Activated CD4-positive, alpha-beta T cell treated with anti-CD3 and anti-CD28 coated beads, Interleukin-2, amount 50 U/mL, for 1 hour (primary cell): ENCODE measurements at places on chromosomes 6 and 20.

GRCh38 chr6:105058316-105058715, 101.4 kb downstream of the LIN28B start:
- no peak for DNase-seq

- DNase-seq: no peak
Measured at GRCh38 chr6:33589731-33590530, 9.9 kb upstream of the BAK1 start.

DNA sequence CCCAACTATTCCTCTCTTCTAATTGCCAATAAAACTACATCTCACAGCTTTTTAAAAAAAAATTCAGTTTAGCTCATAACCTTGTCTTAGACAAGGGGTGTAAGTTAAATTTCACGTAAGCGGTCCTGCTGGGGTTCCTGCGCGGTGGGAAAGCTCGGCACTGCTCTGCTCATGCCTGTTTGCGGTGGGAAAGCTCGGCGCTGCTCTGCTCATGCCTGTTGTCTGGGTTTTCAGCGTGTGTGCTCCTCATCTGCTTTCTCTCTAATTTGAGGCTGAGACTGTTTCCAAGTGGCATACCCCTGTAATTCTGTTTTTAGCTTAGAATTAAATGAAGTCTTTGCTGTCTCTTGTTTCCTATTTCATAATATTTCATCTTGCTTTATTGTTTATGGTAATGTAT, 18.6 kb downstream of the ARID1B start:
- no peak for DNase-seq

DNA sequence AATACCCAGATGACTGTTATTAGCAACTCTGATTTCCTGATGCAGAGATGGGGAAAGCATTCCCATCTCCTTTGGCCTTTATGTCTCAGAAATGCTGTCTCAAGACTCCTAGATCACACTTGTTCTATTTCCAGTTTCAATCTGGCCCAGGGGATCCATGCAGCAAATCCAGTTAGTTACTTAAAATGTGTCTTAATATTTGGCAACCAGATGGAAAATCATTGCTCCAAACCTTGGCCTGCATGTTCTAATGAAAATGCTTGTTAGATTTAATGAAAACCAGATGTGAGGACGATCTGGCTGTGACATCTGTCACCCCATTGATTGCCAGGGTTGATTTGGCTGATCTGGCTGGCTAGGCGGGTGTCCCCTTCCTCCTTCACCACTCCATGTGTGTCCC, 125.2 kb downstream of the TSHZ2 start:
- no peak for DNase-seq

- DNase-seq: no peak
Measured at GRCh38 chr6:155328539-155329459, 14.5 kb upstream of the TFB1M start.

- no peak for DNase-seq
Measured at GRCh38 chr6:138653435-138653834, 120.1 kb upstream of the CCDC28A start.

GRCh38 chr6:72999995-73000394, 225.3 kb downstream of the KHDC1L start:
- no peak for DNase-seq

GRCh38 chr20:40774252-40774651, 85.2 kb upstream of the MAFB start:
- DNase-seq: no peak

- DNase-seq: no peak
Measured at GRCh38 chr20:36860811-36861624, 14.9 kb upstream of the TLDC2 start.

GRCh38 chr6:37200085-37200484, 30.1 kb downstream of the PIM1 start:
- DNase-seq: no peak

GRCh38 chr20:36306553-36307411, 643 bp downstream of the DLGAP4 start:
- no peak for DNase-seq

GRCh38 chr6:168097221-168097620, 18.2 kb upstream of the FRMD1 start:
- no peak for DNase-seq

DNA sequence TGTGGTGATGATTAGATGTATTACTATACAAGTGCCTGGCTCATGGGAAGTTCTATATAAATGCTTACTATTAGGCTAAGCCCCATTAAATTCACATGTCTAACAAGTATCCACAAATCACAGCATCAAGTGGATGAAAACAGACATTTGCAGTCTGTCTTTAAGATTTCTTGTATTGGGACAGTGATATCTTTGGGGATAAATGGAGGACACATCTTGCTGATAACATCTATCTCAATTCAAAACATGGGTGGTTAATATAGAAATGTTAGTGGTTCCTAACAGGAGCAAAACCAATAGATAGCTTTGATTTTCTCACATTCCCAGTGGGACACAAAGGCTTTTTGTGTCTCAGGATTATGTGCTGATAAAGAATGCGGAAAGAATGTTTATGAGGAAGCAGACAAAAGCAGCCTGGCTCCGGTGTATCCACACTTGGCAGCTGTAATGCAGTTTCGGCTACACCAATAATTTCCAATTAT, 29.3 kb downstream of the PTPRK start:
- no peak for DNase-seq

- DNase-seq: no peak
Measured at GRCh38 chr6:109486068-109486467, 3.0 kb upstream of the ZBTB24 start.

- no peak for DNase-seq
Measured at GRCh38 chr6:155678361-155678760, 222.7 kb upstream of the NOX3 start.

DNA sequence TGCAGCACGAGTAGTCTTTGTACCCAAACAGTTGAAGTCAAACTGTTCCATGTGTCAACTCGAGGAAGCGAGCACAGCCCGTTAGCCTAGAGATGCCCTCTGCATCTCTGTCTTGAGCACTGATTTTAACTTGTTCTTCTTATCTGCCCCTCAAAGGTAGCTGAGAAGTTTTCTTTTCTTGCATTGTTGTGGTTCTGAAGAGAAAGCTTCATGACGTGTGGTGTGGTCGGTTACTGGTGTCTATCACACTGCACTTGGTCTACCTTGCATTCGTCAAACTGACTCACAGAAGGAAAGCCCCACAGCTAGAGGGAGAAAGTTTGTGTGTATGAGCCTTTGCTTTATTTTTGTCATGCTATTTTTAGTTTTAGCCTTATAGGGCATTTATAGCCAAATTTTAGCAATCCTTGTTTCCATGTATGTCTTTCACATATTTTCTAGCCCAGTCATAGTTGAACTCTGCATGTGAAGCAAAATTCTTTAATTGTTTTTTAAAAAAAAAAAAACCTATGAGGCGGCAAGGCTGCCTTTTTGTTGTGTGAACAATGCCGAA, 115.1 kb downstream of the JAG1 start:
- no peak for DNase-seq

GRCh38 chr6:163612200-163612599, 197.7 kb downstream of the QKI start:
- no peak for DNase-seq

DNA sequence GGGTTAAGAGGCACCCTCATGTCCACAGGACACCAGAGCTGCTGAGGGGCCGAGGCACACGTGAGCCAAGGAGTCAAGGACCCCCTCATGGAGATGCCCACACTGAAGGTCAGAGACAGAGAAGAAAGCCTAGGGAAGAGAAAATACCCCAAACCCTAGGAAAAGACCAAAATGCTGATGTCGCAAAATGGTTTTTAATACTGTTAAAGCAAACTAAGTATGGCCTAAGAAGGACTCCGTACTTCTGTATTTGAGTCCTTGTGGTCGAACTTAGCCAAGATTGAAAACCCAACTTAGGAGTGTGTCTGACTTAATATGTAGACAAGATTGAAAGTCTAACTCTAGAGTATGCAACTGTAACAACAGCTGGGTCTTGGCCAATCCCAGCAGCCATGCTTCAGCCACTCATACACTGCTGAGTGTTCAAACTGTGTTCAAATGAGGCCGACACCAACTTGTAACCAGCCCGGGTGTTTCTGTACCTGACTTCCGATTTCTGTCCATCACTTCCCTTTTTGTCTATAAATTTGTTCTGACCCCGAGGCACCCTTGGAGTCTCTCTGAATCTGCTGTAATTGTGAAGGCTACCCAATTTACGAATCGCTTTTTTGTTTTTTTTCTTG, 92.6 kb upstream of the AGPAT4 start:
- DNase-seq: no peak

GRCh38 chr6:1615151-1615852, 5.6 kb downstream of the FOXC1 start:
- no peak for DNase-seq

GRCh38 chr20:50017160-50017559, 34.4 kb downstream of the SNAI1 start:
- DNase-seq: no peak

- DNase-seq: no peak
Measured at GRCh38 chr20:7930343-7930742, 9.9 kb downstream of the HAO1 start.

GRCh38 chr6:11828262-11828870, 49.8 kb upstream of the ADTRP start:
- no peak for DNase-seq

- peak; percentile 81 for DNase-seq
Measured at GRCh38 chr6:139323511-139324300, 31.9 kb upstream of the TXLNB start.

DNA sequence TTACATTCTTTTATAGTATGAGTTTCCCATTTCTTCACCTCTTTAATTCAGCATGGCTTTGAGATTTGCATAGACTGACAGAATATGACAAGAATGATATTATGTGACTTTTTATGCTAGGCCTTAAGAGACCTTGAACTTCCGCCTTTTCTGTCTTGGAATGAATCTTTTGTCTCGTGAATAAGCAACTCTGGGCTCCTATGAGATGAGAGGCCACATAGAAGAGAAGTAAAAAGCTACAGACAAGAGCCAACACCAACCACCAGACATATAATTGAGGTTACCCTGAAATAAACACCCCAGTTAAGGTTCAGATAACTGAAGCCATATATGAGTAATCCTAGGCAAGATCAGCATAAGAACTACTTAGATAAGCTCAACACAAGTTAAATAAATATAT, 600.8 kb downstream of the MEI4 start:
- DNase-seq: no peak

GRCh38 chr6:33632558-33633039, 11.5 kb downstream of the ITPR3 start:
- peak; percentile 60 for DNase-seq

DNA sequence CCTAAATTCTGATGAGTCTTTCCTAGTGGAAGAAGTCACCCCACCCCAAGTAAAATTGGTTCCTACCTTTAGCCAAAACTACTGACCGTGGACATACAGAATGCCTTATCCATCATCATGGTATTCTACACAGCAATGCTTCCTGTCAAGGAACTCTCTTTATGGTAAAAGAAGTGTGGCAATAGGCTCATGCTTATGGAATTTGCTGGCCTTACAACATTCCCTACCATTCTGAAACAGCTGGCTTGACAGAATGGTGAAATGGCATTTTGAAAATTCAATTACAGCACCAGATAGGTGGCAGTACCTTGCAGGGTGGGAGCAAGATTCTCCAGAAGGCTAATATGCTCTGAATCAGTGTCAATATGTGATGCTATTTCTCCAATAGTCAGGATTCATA, 41.8 kb upstream of the BACH2 start:
- no peak for DNase-seq

DNA sequence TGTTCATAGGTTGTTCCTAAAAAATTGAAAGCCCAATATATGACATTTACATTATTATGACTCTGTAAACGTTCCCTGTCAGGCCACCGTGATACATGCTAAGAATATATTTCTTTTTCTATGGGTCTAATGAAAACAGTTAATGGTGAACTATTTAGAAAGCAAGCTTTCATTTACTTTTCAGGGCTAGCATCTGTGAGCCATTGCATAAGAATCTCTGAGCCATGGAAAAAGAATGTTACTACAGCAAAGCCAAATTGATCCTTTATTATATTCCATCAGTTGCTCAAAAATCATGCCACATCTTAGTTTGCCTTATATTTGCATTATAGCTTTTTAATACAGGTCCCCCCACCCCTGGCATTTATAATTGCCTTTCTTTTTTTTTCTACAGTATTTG, 275.5 kb downstream of the ZFAND3 start:
- no peak for DNase-seq

GRCh38 chr6:36138667-36139066, 8.4 kb downstream of the MAPK13 start:
- no peak for DNase-seq

- no peak for DNase-seq
Measured at GRCh38 chr6:7811441-7811840, 85.5 kb downstream of the BMP6 start.

- no peak for DNase-seq
Measured at GRCh38 chr6:144999127-144999526, 714.0 kb downstream of the UTRN start.

DNA sequence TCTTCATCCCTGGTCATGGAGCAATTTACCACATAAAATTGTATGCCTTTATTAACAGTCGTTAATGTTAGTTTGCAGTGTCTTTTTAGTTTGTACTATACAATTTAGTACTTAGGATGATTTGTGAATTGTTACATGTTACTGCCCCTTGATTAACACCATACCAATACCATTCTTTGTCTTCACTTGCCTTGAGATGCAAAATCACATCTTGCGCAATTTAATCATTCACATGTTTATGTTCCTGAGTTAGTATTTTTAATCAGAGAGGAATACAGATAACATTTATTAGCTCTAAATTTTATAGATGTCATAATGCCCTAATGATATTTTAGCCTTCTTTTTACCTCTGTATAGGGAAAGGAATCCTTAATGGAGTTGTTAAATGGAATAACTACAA, 114.1 kb downstream of the SCAF8 start:
- DNase-seq: no peak

DNA sequence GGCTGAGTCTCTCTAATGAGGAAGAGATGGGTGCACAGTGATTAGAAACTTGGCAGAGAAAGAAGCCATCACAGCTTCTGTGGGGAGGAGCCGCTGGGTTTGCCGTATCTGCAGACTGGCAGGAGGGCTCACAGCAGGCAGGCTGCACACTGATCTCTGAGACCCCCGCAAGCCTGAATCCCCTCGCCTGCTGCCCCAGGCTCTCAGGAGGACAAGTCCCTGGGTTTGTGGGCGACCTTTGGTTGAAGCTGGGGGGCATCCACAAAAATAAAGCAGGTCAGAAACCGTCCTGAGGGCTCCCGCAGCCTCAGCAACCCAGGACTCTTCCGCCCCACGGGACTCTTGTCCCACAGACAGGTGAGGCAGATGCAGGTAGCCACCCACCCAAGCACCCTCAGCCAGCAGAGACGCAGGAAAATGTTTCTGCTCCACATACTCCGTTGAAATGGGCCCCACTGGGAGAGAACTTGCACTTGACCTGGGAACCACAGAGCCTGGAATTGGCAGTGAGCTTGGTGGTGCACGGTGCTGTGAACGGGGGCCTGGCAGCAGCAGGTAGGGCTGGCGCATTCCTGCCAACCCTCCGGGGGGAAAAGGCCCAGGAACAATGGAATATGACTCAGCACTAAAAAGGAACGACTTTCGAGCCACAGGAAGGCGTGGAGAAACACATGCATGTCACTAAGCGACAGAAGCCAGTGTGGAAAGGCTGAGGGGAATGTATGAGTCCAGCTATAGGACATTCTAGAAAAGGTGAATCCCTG, 89.9 kb downstream of the YTHDF1 start:
- no peak for DNase-seq

- DNase-seq: no peak
Measured at GRCh38 chr20:34999021-34999451, 43.4 kb downstream of the MYH7B start.
